PC-3 (cell line): ENCODE measurements at places on chromosomes 6 and 20. TPM values are rescaled to one million over a fixed set of nuclear protein-coding genes. Genes with fewer than 3 reads are reported as not detected.
A peak's percentile ranks its signal among the peaks of the same experiment; 100 is the strongest.

GRCh38 chr6:105346052-105346451, 56.8 kb downstream of the PREP start:
- peak; percentile 36 for DNase-seq

DNA sequence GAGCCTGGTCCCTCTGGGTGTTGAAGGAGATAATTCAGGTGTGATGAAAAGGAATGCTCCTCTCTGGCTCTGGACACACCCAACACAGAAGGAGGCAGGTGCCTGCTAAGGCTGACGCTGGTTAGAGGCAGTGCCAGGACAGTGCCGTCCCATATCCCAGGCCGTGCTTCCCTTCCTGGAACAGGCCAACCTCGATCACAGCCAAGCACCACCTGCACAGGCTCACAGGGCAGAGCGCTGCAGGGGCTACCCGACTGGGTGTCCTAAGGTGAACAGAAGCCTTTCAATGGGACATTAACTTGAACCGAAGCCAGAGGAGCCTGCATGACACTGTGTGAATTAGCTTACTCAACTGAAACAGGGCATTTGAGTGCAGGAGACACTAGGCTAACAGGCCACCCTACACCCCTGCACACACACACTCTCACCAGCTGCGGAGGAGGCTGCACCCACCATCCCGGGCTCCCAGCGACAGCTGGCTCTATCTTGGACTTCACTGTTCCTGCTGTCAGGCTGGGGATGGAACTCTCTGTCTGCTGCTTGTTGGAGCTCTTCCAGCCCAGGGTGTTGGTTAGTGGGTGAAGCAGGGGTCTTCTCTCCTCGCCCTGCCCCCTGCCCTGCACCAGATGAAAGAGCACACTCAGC, 347.2 kb downstream of the TAF4 start:
- DNase-seq, result no peak

DNA sequence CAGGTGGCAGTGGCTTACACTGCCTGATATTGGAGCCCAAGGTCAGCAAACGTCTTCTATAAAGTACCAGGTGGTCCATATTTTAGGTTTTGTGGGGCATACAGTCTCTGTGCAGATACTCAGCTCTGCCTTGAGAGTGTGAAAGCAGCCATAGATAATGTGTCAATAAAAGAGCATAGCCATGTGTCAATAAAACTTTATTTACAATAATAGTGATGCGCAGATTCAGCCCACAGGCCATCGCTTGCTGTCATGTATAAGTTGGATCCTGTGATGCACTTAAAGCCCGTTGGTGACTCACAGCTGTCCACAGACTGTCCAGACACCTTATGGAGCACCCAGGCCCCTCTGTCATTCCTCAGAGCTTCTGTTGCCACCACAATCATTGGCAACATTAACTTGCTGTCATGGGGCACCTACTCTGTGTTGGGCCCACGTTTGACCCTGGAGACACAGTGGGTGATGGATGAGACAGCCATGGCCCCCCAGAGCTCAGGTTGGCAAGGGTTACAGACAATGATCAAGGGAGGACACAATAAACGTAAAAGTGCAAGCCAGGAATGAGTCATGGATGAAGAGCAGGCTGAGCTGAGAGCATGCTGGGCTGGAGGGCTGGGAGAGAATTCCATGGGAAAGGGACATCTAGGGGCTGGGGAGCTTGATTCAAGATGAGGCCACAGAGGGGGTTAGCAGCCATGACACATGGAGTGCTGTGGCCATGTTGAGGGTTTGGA, 173.6 kb downstream of the TAF4 start:
- DNase-seq, result no peak

The GSTA2 gene
- total RNA-seq, result not detected in 2 replicates

GRCh38 chr6:47405273-47405672, 72.3 kb upstream of the CD2AP start:
- DNase-seq, result peak; percentile 98

DNA sequence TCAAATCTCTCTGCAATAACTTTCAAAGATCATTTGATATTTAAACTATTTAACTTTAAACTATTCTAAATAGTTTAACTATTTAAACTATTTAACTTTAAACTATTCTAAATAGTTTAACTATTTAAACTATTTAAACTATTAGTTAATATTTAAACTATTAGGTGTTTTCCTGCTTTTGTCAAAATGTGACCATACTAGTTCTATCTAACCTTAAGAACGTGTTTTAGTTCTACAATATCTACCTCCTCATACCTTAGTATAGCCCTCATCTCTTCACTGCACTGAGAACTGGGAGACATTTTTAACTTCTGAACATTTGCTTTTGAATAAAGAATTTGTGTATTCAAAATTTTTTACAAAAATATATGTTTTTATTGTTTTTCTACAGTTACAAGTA, 429.1 kb downstream of the ADGRB3 start:
- DNase-seq, result no peak

The C20orf202 gene
- total RNA-seq, result not detected in 2 replicates

- DNase-seq, result no peak
Measured at GRCh38 chr6:15871276-15871675, 208.4 kb upstream of the DTNBP1 start.

The C6orf163 gene
- 0.62 and 0.69 TPM in 2 replicates for total RNA-seq

GRCh38 chr20:52294106-52294628, 102.6 kb upstream of the ZFP64 start:
- DNase-seq, result peak; percentile 28

- no peak for DNase-seq
Measured at GRCh38 chr6:152004036-152004566, 196.6 kb downstream of the ESR1 start.

The AGER gene
- 2.0 and 5.0 TPM in 2 replicates for total RNA-seq

DNA sequence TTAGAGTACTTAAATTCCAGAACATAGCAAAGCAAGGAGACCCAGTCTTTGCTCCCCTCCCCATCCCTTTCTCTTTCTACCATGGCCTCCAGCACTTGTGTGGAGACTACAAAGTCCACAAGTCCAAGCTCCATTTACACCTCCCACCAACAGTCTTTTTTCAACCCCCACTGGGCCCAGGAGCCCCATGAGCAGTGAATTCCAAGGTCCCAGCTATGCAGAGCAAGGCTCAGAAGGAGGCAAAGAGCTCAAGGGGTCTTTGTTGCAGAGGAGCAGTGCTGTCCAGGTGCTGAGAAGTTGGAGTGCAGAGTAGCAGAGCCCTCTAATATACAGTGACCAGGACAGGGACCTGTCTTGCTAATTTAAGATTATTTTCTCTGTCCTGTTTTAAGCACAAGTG, 9.0 kb downstream of the PAK5 start:
- no peak for DNase-seq

DNA sequence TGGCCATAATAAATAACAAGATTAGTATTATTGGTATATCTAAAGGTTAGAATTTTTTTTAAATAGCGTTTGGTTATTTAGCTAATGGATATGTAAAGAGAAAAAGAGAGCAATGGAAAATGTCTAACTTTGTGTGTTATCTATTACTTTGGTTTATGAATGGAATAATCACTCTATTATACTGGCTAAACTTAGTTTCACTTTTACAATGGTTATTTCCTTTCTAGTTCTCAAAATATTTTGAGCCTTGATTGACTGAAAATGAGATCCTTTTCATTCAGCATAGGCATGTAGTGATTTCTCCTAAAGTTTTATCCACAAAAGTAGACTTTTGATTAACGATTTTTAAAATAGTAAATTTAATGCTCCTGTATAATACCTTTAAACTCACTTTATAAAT, 51.6 kb upstream of the MLIP start:
- no peak for DNase-seq

DNA sequence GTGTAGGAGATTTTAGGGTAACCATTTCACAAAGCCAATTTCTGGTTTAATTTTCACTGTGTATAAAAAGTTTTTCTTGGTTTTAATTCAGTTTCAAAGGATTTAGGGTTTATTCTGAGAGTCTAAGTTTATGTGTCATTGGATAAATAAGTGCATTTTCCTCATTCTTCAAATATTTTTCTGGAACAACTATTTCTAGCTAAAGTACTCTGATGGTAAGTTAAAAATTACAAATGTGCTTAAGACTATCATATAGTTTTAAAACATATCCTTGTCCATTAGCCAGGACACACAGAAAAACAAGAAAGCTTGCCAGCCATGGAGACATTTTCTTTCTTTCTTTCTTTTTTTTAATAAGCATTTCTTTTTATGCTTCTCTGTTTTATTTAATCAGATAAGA, 333.0 kb downstream of the RFPL4B start:
- DNase-seq, result no peak

The PCSK2 gene
- total RNA-seq, result not detected in 2 replicates

The UCKL1 gene
- total RNA-seq, result 37.2 and 47.4 TPM in 2 replicates
